WERI-Rb-1 (cell line): ENCODE measurements at places on chromosomes 11 and 22.

- peak; percentile 19 for DNase-seq
Observed at GRCh38 chr11:94885133-94885532, 88.2 kb downstream of the CWC15 start.

DNA sequence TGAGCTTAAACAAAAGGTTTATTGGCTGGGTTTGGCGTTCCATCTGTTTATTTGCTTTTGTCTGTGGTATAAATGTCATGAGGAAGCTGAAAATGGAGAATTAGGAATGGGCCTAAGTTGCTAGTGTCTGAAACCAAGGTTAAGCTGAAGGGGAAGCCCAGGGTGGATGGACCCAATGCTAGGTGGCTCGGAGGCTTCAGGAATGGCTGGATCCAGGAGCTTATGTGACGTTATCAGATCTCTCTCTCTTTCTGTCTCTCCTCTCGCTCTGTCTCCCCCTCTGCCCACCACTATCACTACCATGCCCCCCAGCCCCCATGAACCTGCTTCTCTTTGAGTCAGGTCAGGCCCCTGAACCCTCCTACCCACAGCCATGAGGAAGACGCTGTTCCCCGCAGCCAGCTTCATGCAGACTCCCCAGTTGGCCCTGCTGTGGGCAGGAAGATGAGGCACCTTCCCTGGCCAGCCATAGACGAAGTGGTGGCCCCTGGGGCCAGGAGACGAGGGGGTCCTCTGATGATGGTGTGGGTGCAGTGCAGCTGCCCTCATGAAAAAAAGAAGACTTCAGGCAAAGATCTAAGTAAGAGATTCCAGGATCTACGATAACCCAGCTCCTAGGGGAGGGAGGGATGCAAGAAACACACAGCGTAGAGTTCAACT is 101.5 kb downstream of the BRD1 start:
- DNase-seq = no peak

DNA sequence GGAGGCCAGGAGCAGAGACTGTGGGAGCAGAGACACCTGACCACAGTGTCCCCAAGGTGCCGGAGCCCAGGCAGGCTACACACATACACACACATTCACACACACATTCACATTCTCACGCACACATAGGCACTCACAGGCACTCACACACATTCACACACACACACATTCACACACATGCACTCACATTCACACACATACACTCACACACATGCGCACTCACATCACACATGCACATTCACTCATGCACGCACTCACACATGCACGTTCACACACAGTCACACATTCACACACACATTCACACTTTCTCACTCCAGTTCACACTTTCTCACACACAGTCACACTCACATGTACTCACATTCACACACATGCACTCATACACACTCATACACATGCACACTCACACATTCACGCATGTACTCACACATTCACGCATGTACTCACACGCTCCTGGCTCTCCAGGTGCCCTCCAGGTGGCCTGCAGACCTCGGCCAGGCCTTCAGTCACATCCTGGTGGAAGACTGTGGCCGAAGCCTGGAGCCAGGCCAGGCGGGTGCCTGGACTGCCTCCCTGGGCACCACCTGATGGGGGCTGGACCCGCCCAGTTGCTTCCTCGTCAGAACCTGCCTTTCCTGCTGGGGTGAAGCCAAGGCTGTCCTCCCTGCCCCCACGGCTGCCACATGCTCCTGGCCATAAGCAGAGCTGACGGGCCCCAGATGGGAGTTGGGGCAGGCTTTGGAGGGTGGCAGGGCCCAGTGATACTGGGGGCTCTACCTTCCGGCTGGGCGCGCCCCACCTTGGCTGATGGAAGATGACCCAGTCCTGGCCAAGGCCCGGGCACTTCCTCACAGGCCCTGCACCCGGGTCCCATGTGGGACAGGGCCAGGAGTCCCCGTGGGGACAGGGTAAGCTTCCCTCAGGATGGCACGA is 89.5 kb downstream of the WNT7B start:
- DNase-seq = peak; percentile 0

DNA sequence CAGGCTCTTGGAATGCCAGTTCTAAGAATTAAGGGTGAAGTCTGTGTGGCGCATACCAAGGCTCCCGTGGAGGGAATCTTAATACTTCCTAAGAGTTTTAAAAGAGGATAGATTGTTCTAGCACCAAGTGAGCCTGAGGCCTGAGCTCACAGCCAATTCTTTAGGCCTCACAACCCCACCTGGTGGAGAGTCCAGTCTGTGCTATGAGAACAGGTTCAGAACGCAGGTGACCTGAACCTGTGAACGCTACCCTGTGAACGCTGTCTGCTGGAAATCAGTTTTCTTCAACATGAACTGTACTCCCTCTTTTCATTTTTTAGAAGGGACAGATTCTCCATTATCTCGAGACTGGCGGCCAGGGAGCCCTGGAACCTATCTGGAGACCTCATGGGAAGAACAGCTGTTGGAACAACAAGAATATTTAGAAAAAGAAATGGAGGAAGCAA is 43.2 kb upstream of the DLAT start:
- peak; percentile 80 for DNase-seq

DNA sequence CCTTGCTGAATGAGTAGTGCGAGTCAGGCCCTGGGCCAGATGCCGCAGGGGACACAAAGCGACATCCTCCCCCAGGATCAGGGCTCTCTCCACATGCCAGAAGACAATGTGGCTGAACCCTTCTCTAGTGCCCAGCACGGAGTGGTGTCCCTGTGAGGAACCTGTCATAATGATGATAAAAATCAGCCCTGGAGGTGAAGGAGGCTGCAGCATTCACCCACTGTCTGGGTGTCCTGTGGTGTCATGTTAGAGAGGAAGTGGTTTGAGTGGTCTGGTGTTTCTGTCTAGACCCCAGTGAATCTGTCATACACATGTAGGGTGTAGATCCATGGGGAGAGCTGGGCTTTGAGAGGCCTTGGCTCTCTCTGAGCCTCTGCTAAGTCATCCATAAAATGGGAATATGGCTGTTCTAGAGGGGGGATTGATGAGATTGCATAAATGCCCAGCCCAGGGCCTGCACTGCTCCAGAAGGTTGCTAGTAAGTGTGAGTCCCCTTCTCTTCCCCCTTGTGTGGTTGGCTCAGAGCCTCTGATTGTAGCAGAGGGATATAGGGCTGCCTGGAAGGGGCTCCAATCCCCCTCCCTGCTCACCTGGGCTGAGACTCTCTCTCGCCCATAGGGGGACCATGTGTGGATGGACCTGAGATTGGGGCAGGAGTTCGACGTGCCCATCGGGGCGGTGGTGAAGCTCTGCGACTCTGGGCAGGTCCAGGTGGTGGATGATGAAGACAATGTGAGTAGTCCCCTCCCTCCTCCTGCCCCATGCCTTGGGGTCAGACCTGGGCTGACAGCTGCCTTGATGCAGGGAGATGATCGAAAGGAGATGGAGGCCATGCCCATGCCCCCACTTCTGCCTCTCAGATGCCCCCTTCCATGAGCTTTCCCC is 14.3 kb downstream of the MYO7A start:
- DNase-seq = no peak
